Thoracic aorta endothelial cell (primary cell): ENCODE measurements at places on chromosomes 2 and 18. TPM values are rescaled to one million over a fixed set of nuclear protein-coding genes. Genes with fewer than 3 reads are reported as not detected.

FBXO41 gene
- total RNA-seq = 0.66 and 1.7 TPM in 2 replicates

TMEFF2 gene
- total RNA-seq = under 0.01 and 0.07 TPM in 2 replicates

MARCHF7 gene
- 195 and 220 TPM in 2 replicates for total RNA-seq

HRH4 gene
- total RNA-seq = under 0.01 TPM in 1 of 2 replicates, not detected in the other

FZD7 gene
- total RNA-seq = 0.27 and 0.36 TPM in 2 replicates

ELMOD3 gene
- 11.6 and 15.0 TPM in 2 replicates for total RNA-seq

GALNT1 gene
- total RNA-seq = 351 and 359 TPM in 2 replicates

CYP26B1 gene
- 0.53 and 1.1 TPM in 2 replicates for total RNA-seq

COL6A3 gene
- total RNA-seq = 0.72 and 1.7 TPM in 2 replicates

PROKR1 gene
- under 0.01 TPM in 1 of 2 replicates, not detected in the other for total RNA-seq

SKOR2 gene
- not detected in 2 replicates for total RNA-seq
